ENCODE measurements at places on chromosomes 12 and 14.

GRCh38 chr12:117686911-117687377 is 281.8 kb downstream of the KSR2 start:
- no peak for DNase-seq

- DNase-seq = no peak
Observed at GRCh38 chr14:32900547-32900946, 38.1 kb upstream of the NPAS3 start.

GRCh38 chr12:65756267-65756666 is 68.0 kb upstream of the HMGA2 start:
- DNase-seq = no peak

DNA sequence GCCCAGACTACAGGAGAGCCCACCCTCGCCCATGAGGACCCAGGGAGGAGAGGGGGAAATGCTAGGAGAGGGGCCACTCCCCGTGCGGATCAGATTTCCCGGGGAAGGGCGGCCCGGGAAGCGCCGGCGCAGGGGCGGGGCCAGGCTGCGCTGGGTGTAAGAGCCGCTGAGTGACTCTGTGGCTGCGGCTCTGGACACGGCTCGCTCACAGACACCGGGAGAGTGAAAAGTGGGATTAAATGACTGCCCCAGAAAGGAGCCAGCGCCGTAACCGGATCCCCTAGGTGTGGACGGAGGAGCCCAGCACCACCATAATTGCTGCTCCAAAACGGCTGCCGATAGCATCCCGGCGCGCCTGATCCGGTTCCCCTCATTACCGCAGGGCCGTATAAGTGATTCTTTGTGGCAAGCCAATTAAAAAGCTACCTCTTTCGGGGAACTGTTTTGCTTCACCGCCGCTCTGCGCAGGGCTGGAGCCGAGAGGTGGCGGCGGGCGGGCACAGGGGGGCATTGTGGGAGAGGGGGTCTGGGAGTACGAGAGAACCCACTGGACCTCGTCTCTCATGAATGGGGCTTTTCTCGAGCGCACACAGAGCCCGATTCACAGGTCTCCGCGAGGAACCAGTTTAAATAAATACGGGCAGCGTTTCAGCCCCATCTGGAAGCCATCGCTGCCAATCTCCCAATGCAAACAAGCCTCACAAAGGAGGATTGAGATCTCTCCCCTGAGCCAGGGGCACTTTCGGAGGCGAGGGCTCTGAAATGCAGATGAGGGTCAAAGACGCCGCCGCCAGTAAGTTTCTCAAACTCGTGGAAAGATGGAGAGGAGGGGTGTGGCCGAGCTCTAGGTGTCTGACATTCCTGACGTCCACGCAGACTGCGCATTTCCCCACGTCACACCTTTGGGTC is 2.5 kb downstream of the COL2A1 start:
- DNase-seq = peak; percentile 3
